ENCODE measurements at places on chromosomes 2 and 18.

DNA sequence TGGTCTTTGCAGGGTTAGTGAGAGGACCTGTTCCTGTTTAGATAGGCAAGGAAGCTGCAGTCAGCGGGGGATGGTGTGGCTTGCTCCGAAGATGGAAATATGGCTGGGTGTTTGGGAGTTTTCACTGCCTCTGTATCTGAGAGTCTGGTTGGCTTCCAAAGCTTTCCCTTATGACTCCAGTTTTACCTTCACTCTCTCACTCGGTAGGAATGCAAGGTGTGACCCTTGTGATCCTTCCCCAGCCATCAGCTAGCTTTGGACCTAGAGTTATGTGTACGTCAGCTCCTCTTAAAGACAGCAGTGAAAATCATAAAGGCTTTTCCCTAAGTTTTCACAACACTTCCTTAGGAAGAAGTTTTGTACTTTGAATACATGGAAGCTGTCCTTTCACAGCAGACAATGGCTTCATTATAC, 35.5 kb upstream of the TMEM87B start:
- DNase-seq = no peak

- DNase-seq = no peak
Observed at GRCh38 chr2:72538486-72538885, 287.3 kb downstream of the EXOC6B start.

DNA sequence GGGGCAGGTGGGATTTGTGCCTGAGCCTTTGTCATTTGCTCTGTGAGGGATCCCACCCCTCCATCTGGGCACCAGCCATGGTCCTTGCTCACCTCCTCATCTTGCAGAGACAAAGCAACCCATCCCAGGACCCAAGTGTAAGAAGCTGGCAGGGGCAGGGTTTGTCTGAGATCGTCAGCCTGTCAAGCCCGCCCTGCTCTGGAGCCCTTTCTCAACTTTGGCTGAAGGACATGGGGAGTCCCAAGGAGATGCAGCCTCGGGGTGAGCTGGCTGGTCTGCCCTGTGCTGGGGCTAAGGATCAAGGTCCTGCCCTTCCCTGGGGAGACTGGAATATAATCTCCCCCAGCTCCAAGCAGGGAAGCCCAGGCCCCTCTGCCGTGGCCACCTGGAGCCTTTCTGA, 86.0 kb downstream of the CAPN13 start:
- no peak for DNase-seq

DNA sequence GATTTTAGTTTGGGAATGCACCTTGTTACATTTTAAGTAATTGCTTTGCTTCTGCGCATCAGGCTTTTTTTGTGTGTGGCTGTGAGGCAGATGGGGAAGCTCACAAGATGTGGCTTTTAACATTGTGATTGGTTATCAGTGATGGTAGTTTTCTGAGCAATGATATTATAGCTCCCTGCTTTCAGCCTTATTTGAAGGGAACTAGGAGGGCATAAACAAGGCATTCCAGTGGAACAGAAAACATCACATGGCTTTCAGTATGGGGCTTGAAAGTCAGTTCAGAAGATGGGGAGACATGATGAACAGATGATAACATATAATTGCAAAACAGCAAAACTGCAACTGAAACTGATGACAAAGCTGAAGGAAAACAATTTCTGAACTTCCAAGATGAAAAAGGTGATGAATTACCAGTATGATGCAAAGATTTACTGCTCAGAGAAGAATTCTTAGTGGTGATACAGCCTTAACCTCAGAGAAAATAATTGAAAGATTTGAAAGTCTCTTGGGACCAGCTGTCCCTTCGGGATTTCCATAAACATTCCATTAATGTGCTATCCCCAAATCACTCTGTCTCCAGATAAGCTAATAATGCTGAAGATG, 439.7 kb downstream of the RND3 start:
- DNase-seq = no peak

DNA sequence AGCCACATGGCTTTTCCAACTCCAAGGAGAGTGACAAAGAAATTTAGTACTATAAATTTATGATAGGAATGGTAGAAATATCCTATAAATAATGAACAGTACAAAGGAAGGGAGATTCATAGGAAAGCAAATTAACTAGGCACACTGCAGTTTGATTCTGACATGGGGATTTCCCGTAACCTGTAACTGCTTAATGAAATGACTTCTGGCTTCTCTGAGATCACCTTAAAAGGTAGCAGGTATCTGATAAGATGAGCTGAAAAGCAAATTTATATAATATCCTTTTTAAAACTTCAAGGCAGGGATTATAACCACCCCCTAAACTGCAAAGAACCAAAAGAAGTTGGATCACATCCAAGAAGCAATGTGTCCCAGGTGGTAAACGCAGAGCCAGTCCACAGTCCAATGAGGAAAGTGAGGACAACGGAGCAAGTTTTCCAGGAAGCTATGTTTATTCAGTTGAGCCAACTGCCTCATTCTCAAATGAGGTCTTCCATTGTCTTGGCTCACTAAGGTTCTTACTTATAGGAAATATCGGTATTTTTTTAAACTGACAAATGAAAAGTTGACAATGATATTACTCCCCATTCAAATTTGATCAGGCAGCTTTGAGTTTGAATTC, 43.0 kb downstream of the WIPF1 start:
- no peak for DNase-seq

DNA sequence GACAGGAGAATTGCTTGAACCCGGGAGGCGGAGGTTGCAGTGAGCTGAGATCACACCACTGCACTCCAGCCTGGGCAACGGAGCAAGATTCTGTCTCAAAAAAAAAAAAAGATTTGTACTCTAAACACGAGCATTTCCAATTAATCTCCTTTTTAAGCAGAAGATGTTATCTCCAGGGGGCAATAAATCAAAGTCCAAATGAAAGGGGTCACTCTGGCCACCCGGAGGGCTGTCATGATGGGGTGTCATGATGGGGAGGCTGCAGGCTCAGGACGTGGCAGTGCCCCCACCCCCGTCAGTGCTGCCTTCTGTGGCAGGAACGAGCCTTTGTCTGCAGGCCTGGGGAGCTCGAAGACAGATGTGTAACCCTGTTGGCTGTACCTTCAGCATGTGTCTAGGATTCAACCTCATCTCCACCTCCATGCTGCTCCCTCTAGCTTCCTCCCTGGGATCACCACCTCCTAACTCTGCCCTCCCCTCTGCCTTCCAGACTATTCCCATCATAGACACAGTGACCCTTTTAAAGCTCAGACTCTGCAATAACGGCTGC, 76.9 kb upstream of the YWHAQ start:
- DNase-seq = no peak

Data from activated CD4-positive, CD25-positive, alpha-beta regulatory T cell treated with anti-CD3 and anti-CD28 coated beads, Interleukin-2, amount 50 U/mL, for 72 hours (primary cell).